ENCODE measurements at places on chromosomes 5 and 9.

DNA sequence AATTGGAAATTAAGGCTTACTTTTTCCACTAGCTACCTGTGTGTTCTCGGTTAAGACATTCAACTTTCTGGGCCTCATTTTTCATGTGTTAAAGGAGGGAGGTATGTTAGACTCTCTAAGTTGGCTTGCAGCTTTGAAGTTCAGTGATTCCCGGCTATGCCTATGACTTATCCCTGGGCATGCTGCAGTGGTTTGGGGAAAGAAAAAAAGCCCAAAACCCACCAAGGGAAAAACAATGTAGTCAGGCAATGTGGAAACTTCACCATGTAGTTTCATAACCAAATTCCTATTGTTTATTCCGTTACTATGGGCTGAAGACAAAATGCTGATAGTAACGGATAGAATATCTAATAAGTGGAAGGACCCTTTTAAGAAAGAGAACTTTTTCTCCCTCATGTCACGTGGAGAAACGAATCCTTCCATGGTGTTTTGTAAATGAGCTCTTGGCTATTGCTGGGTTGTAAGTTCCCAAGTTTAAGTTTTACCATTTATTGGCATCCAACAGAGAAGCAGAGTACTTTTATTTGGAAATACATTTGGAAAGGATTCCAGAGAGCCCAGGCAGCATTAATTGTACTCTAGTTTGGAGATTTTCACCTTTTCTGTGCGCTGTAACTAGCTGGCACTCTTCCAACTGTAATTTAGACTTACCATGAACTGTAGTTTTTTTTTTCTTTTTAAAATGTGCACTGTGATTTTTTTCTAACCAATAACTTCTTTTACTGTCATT lies 84.9 kb upstream of the MPDZ start:
- no peak for DNase-seq

- DNase-seq, result no peak
Measured at GRCh38 chr5:54742417-54742891, 224.9 kb downstream of the SNX18 start.

GRCh38 chr5:68662804-68663307 lies 431.0 kb upstream of the SLC30A5 start:
- no peak for DNase-seq

DNA sequence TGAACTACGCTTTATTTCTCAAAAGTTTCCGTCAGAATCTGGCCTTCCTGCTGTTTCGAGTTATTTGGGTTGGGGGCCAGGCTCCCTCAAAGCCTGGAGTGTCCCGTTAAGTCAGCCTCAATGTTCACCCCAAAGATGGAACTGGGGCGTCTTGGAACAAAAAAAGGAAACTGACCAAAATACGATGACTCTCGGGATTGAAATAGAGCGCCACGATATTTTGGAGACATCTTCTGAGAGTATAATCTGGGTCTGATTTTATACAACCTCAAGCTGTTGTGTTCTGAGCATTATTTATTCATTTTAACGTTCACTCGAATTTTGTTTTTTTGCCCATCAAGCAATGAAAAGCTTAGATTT lies 28.1 kb downstream of the TLX3 start:
- no peak for DNase-seq

GRCh38 chr5:73617510-73618279 lies 8.3 kb upstream of the ARHGEF28 start:
- no peak for DNase-seq

DNA sequence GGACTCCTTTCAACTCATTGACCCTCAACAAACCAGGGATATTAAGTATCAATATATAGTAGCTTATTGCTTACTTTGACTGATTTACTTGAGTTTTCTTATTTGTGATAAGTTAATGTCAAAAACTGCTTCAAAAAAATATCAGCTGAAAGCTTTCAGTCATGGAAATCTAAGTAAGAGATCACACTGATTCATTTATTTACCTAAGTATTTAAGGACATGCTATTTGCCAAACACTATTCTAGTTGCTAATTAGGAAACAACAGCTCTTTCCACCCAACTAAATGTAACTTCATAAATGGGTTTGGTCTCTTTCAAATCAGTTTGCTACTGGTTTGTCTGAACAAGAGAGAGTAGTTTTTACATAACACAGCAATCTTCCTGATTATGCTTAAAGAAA lies 48.2 kb downstream of the CHD1 start:
- no peak for DNase-seq

DNA sequence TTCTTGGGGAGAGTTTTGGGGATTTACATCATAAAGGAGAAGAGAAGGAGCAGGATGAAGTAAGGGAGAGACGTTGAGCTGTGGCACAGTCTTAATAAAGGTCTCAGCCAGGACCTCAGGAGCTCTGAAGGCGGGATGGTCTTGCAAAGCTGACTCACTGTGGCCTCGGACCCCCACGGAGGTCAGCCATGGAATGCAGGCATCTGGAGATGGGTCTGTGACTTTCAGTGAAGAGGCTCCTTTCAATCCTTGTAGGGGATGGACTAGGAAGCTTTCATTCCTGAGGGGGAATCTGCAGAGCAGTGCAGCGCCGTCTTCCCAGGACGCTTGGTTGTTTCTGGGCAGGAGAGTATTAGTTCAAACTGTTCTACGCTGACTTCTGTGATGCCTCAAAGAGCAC lies 65.7 kb upstream of the BASP1 start:
- no peak for DNase-seq

- DNase-seq, result no peak
Measured at GRCh38 chr5:124941051-124942049, 194.9 kb upstream of the ZNF608 start.

DNA sequence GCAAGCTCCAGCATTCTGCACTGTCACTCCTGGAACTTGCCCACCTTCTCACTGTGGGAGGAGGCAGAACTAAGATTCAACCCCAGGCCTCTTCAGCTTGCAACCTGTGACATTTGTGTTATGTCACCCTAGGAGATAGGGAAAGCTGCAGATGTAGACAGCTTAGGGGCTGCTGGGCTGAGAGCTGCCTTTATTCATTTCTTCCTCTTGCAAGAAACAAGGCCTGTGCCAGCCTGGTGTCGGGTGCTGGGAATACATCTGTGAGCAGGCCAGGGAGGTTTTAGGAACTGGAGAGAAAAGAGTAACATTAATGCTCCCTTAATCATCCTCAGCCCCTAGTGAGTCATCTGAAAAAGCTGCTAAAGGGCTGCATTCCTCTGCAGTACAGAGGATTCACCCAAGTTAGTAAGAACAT lies 101.8 kb downstream of the FGF18 start:
- DNase-seq, result no peak

- DNase-seq, result no peak
Measured at GRCh38 chr9:92276331-92277032, 17.0 kb downstream of the IARS1 start.

DNA sequence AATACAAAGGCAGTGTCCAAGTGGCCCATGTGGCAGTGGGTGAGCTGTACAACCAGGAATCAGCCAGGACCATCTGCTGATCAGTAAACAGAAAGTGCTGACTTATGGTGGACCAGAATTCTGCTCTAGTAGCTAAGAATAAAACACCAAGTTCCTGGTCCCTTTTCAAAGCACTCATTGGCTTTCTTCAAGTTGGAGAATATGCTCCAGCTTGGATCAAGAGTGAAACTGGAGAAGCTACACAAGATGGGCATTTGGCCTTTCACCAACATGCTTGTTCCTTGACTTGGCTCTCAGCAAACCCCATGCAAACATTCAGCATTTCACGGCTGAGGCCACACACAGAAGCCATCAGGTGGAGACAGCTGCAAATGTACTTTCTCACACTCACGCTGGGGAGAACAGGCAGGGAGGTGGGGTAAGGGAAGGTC lies 32.1 kb downstream of the MARCHF3 start:
- DNase-seq, result no peak

- DNase-seq, result no peak
Measured at GRCh38 chr9:127923046-127923445, 6.2 kb upstream of the ST6GALNAC4 start.

Data from stimulated activated naive CD8-positive, alpha-beta T cell treated with anti-CD3 and anti-CD28 coated beads, Interleukin-15, Interleukin-2, amounts not matched to agents 100 U/mL and 50 U/mL, for 24 hours (primary cell).